HuH-7.5 (cell line): ENCODE measurements at places on chromosomes 3 and 15.
A peak's percentile ranks its signal among the peaks of the same experiment; 100 is the strongest.

- DNase-seq = no peak
Measured at GRCh38 chr3:60743631-60744164, 507.6 kb downstream of the FHIT start.

GRCh38 chr3:50375258-50375931 is 16.1 kb upstream of the TMEM115 start:
- DNase-seq = no peak

DNA sequence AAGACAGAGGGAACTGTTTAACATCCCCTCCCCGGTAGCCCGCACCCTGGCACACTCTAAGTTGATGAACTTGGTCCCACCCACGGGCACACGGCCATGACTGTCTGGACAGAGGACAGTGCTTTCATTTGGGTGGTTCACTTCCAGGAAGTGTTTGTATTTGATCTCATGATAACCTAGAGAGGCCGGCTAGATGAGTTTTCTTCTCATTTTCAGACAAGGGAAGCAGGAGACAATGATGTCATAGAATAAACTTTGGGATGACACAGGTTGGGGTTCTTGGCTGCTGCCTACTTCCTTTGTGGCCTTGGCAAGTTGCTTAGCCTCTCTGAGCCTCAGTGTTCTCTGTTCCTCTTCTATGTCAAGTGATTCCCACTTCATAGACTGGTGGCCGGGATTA is 16.1 kb upstream of the LYSMD4 start:
- DNase-seq = no peak

- peak; percentile 100 for DNase-seq
Measured at GRCh38 chr15:76336254-76337058, at the start of gene ISL2. ISL2 (plus strand) TSS chr15:76336773; CDS start chr15:76336884, 111 bp downstream.

GRCh38 chr15:33315044-33315443 is 4.3 kb downstream of the RYR3 start:
- no peak for DNase-seq

GRCh38 chr3:16444344-16444743 is 69.2 kb downstream of the RFTN1 start:
- no peak for DNase-seq

DNA sequence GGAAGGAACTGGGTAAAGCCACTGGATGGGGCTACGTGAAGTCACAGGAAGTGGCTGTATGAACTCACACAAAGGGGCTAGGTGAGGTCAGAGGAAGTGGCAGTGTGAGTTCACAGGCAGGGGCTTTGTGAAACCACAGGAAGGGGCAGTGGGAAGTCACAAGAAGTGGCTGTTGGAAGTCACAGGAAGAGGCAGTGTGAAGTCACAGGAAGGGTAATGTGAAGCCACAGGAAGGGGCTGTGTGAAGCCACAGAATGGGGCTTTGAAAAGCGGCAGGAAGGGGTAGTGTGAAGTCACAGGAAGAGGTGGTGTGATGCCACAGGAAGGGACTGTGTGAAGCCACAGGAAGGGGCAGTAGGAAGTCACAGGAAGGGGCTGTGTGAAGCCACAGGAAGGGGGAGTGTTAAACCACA is 34.6 kb downstream of the GASK1A start:
- no peak for DNase-seq

- DNase-seq = no peak
Measured at GRCh38 chr3:188627652-188628051, 473.7 kb downstream of the LPP start.

DNA sequence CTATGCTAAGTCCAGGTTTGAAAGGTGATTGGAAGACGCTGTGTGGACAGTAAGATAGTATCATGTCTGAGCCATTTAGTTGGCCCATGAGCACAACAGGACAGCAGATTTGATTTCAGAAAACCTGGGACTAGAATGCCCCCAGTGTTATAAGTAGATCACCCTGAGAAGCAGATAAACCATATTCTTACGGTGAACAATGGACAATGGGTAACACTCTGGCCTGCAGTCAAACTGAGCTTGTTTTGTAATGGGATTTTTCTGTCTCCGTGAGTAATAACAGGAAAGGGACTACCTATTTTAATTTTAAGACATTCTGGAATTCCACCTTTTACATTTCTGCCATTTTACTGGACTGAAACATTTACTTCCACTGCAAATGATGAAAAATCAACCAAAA is 71.5 kb downstream of the LDHAL6B start:
- no peak for DNase-seq

GRCh38 chr15:39767921-39768320 is 14.7 kb downstream of the FSIP1 start:
- no peak for DNase-seq

GRCh38 chr3:184371570-184372018 is 6.4 kb downstream of the THPO start:
- peak; percentile 76 for DNase-seq

DNA sequence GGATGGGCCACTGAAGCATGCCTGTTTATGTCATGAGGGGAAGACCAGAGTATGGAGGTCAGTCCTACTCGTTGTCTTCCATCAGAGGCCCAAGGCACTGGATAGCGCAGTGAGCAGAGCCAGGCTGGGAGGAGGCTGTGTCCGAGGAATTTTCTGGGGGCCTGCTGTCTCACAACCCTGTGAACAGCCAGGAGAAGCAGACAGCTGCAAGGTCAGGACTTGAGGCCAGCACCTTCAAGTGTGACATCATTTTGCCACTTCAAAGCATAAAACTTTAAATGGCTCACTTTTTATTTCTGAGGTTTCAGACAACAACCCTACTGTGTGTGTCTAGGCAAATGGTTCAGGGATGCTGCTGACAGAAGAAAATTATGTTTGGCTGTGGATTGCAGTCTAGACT is 47.2 kb downstream of the TMED3 start:
- no peak for DNase-seq

- DNase-seq = no peak
Measured at GRCh38 chr3:151819910-151820309, 6.0 kb downstream of the AADAC start.

DNA sequence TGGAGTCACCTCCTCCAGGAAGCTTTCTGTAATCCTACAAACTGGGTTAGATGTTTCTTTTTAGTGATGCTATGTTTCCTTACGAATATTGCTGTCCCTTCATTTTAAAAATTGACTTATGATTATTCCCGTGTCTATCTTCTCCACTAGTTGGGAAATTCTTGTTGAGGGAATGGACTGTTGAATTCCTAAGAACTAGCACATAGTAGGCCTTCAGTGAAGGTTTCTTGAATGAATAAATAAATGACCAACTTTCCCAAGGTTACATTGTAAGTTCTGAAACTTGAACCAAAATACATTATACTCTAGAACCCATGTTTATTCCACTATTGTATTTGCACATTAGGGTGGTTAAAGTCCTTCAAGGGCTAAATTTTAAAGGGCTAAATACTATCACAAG is 812 bp upstream of the IL20RB start:
- no peak for DNase-seq

GRCh38 chr15:64571857-64572291 is 111.5 kb downstream of the ZNF609 start:
- DNase-seq = no peak

DNA sequence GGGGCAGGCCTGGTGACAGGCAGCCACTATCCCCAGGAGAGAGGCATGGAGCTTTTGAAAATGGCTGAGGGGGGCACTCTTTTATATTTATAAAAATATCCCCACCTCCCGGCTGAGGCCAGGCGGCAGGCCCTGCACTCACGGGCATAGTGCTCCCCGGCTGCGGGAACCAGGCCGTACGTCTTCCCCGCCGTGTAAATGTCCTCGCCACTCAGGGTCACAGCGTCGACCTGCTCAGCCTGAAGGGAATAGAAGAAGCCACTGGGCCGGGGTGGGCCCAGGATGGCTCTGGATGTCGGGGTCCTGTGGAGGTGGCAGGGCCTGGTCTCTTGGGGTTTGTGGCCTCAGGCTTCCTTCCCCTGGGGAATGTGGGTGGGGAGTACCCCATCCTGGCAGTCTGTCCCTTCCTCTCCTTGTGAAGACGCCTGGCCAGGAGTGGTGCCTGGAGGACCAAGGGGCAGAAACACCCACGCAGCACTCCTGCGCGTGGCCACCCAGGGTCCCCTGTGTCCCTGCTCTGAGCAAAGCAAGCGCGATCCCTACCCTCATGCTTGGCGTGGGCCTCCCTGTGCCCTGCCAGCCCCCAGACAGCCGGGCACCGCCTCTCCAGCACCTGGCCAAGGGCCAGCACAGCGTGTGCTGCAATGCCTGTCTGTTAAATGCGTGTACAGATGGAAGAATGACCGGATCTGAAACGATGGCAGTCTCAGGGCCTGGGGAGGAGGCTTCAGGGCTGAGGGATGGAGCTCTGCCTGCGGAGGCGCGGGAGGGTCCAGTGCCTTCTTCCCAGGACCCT is 18.9 kb downstream of the MELTF start:
- DNase-seq = no peak

DNA sequence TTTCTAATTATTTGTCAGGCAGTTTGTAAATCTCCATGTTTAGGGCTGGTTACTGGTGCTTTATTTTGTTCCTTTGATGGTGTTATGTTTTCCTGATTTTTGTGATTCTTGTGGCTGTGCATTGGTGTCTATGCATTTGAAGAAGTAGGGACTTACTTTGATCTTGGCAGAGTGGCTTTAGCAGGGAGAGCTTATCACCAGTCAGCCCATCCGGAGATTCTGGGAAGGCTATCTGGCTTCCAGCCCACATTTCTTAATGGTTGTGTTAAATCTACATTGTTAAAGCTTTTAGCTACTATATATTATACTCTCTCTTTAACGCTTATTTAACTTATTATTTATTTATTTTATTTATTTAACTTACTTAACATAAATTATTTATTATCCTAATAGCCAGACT is 35.1 kb downstream of the FBXL2 start:
- no peak for DNase-seq

DNA sequence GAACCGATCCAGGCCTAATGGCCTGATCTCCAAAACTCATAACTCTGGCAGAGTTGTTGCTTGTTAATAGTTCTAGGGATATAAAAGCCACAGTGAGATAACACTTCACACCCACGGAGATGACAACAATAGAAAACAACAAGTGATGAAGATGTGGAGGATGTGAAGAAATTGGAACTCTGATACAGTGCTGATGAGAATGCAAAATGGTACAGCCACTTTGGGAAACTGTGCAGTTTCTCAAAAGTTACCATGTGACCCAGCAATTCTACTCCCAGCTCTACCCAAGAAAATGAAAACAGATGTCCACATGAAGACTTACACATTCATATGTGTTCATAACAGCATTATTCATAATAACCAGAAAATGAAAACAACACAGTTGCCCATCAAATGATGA is 3.8 kb downstream of the CMTM7 start:
- no peak for DNase-seq

DNA sequence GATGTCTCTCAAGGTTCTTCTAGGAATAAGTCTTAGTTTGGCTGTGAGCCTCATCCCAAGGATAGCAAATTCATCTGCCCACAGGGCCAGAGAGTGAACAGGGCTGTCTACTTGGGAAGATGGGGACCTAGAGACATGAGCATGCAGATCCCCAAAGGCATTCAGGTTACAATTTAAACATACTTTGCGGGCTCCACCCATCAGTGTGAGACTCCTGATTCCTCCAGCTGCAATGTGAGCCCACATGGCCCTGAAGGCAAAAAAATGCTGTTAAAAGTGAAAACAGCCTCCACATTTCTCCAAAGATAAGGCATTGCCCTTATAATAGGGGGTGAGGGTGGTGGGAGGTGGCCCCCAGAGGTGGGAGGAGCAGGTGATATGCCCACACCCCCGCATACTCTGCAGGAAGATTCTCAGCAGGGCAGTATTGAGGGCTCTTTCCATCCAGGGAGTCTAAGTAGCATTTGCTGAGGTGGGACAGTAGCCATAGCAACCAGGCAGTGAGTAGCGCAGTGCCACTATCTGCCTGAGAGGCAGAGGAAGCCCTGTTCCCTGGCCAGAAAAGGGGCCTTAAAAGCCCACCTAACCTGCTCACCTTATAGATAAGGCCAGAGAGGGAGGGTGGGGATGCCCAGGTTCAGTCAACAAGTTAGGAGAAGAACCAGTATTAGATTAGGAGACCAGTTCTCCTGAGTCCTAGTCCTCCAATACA is 31.2 kb downstream of the TGM4 start:
- DNase-seq = no peak

DNA sequence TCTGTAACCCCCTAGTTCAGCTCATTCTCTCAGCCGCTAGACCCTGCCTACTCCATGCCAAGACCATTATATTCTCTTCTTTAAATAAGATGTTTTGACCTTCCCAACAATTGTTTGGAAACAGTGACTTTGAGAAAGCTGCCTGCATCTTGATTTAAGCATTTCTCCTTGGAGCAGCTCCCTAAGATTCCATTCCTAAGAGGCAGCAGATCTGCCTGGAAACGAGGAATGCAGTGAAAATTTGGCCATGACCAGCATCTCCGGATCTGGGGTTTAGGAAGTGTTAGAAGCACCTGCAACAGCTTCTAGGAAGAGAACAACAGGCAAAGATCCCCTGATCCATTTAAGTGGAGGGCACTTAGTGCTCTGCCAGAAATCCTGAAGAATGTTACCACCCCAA is 235.7 kb downstream of the NTRK3 start:
- no peak for DNase-seq

DNA sequence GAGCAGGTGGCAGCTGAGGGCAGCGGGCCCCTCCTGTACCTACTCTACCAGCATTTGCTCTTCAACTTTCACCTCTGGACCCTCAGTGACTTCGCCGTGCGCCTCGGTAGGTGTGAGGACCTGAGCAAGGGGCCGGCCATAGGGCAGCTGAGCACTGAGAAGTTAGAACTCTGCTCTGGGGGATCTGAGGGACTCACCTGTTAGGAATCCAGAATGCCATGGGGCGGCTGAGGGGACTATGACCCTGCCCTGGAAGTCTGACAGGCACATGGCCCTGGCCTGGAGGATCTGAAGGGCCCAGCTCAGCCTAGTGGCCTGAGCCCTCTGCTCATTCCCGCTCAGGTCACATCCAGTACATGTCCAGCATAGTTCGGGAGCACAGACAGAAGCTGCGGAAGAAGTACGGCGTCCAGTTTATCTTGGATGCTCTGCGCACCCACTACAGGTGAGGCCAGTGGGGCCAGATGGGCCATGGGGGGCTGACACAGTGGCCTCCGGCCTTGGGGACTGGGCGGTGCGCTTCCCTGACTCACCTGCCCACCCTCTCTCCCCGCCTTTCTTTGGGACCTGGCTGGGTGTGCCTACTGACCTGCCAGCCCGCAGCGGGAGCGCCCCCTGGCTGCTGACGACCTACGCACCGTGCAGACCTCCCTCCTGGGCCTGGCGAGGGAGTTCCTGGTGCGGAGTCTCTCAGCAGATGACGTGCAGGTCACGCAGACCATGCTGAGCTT is 18.8 kb downstream of the NBEAL2 start:
- DNase-seq = peak; percentile 99

DNA sequence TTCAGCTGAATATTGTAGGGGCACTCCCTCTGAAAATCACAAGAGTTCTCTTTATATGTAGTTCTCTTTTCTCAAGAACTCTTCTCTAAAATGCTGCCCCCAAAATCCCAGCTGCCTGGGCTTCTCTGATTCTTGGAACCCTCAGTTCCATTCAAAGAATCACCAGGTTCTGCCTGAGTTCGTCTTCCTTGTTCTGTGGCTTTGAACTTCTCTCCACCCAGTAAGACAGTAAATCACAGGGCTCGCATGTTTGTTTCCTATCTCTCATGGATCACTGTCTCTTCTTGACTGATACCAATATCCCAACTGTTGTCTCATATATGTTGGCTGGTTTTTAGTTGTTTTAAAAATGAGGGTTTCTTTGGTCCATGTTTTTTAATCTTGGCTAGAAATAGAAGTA is 359.5 kb upstream of the CBLB start:
- no peak for DNase-seq

- no peak for DNase-seq
Measured at GRCh38 chr3:22318325-22318724, 567.3 kb upstream of the ZNF385D start.
